Activated naive CD4-positive, alpha-beta T cell (primary cell): ENCODE measurements at places on chromosomes 5 and 9.

DNA sequence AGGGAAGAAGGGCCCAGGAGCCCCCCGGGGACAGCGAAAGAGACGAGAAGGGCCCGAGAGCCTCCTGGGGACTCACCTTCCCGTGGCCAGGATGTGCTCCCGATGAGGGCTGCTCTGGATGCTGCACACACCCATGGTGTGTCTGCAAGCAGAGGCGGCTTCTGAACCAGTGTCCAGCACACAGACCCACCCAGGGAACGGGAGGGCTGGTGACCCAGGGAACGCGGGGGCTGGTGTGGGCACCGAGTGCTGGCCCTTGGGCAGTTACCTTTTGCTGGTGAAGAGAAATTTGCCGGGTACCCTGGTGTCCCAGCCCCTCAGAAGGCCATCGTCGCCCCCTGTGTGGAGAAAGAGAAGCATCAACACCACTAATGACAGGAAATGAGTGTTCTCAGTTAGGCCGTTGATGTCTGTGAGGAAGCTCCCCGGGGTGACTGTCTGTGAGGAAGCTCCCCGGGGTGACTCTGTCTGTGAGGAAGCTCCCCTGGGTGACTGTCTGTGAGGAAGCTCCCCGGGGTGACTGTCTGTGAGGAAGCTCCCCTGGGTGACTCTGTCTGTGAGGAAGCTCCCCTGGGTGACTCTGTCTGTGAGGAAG lies 13.2 kb downstream of the MRPL41 start:
- DNase-seq = no peak

- no peak for DNase-seq
Observed at GRCh38 chr5:136590581-136590980, 225.2 kb upstream of the TRPC7 start.

- no peak for DNase-seq
Observed at GRCh38 chr5:68740226-68740910, 353.4 kb upstream of the SLC30A5 start.

- no peak for DNase-seq
Observed at GRCh38 chr5:37685211-37685610, 154.6 kb downstream of the GDNF start.

GRCh38 chr5:14281746-14282181 lies 138.6 kb downstream of the TRIO start:
- no peak for DNase-seq

- no peak for DNase-seq
Observed at GRCh38 chr9:110064803-110065202, 143.2 kb downstream of the C9orf152 start.

DNA sequence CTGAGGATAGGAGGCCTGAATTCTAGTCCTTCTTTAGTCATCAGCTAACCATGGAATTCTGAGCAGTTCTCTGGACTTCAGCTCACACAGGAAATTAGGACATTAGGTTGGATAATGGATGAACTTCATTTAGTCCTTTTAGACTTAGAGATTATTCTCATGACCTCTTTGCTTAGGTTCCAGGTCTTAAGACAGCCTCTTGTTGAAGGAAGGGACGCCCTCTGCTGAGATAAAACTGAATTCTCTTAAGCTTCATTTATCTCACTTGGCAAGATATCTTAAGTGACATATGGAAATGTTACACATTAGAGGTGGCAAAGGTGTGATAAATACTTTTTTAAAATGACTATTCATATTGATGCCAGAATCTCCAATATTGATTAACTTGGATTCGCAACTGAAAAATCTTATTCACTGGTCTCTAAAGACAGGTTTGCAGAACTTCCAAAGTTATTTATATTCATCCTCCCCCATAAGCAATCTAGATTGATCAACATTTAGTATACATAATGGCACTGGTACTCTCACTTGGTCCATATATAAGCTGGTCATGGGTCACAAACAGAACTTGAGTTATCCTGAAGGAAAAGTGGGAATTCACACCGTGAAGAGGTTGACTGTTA lies 16.9 kb upstream of the ZNF366 start:
- DNase-seq = no peak

DNA sequence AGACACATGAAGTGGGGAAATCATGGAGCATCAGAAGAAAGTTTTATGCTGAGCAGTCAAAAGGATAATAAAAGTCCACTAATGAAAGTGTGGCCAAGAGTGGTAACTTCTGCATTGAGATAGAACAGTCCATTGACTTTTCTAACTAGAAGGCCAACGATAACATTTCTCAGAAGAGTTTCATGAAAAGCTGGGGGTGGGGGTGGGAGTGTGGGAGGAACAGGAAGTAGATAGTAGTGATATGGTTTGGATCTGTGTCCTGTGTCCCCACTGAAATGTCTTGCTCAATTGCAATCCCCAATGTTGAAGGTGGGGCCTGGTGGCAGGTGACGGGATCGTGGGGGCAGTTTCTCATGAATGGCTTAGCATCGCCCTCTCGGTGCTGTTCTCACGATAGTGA lies 36.2 kb upstream of the SNAPC3 start:
- DNase-seq = no peak

DNA sequence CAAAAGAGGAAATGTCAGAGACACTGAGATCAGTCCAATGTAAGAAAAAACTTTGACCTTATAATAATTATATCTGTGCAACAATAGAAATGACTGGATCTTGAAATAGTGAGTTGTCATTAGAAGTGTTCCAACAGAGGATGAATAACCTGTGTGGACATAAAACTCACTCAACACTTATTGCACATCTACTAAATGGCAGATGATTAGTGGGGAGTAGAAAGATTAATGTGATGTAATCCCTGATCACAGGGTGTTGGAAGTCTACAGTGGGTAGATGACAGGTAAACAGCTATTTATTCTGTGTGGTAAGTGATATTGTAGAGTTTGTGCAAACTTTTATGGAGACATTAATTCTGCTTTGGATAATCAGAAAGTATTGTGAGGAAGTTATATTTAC lies 177.3 kb upstream of the HMHB1 start:
- DNase-seq = no peak

GRCh38 chr5:101677961-101678360 lies 618.1 kb downstream of the SLCO4C1 start:
- DNase-seq = no peak

DNA sequence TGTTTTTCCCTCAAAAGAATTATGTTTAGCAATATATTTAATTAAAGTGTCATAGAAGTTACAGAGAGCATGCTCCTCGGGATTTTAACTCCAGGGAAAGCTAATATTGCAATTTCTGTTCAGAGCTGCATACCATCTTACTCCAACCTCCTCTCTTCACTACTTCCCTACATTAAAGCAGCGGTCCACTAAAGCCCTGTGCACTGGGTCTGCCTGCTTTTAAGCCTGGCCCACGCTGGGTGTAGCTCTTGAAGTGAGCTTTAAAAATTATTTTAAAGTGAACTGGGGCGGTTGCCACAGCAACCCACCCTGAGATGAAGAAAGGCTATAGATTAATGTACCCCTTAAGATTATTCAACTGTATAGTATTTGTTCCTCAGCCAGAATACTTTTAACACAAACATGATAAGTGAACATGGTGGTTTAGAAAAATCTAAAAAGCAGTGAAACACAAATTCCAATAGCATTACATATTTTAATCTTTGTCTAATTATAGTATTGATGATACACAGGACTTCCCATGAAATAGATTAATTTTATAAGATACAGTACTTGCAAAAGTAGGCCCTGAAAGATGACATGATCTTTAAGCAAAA lies 3.9 kb upstream of the MEF2C start:
- DNase-seq = no peak

DNA sequence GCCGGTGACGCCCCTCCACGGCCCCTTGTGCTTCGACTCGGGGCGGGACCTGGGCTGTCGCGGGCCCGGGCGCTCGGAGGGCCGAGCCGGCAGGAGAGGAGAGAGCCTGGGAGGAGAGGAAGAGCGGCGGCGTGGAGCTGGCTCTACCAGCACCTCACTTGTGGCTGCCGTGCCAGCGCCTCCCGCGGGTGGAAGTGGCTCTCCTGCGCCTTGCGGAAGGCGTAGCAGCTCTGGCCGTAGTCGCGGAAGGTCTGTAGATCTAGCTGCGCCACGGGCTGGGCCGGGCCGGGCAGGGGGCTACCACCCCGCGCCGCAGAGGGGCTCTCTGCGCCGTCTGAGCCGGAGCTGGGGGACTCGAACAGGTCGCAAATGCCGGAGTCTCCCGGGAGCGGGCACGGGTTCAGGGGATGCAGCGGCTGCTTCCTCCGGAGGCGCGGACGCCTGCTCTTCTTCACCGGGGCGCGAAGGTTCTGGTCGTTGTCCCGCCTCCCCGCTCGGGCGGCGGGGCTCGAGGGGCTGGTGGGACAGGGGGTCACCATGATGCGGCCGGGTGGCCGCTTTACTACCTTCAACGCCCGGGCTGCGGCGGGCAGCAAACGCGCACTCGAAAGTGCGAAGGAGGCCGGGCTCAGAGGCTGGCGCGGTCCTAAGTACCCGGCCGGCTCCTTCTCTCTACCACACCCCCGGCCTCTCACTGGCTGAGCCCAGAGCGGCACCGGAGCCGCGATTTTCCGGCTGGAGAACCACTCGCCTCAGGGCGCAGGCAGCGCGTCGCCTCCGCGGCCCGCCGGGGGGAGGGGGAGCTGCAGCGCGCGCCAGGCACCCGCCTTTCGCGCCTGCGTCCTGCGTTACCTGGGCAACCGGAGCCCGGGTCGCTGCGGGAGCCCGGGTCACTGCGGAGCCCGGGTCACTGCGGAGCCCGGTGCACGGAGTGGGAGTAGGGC lies at the start of gene CCNO:
Gene CCNO, minus strand, starts transcription at position 624 of the 944 bp plus-strand sequence. Its CDS starts 85 bp downstream, at position 539.
- DNase-seq = peak; percentile 28

DNA sequence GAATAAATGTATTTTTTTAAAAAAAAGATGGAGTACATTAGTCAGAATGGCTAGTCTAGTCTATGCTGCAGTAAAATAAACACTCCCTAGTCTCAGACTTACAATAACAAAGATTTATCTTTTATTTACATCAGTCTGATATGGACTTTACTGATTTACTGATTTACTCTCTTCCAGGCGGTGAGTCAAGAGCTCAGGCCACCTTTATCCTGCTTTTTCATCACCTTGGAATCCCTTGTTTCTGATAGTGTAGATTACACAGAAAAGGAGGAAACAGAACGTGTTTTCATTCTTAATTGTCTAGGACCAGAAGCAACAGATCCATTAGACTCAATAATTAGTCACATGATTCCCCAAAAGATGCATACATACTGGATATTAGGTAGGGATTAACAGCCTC lies 290.1 kb upstream of the TRPC7 start:
- DNase-seq = no peak

GRCh38 chr5:135053278-135053677 lies 19.2 kb upstream of the PITX1 start:
- no peak for DNase-seq

- no peak for DNase-seq
Observed at GRCh38 chr9:75085640-75086039, 2.3 kb downstream of the NMRK1 start.

- DNase-seq = no peak
Observed at GRCh38 chr5:6831678-6832671, 118.7 kb downstream of the TENT4A start.

DNA sequence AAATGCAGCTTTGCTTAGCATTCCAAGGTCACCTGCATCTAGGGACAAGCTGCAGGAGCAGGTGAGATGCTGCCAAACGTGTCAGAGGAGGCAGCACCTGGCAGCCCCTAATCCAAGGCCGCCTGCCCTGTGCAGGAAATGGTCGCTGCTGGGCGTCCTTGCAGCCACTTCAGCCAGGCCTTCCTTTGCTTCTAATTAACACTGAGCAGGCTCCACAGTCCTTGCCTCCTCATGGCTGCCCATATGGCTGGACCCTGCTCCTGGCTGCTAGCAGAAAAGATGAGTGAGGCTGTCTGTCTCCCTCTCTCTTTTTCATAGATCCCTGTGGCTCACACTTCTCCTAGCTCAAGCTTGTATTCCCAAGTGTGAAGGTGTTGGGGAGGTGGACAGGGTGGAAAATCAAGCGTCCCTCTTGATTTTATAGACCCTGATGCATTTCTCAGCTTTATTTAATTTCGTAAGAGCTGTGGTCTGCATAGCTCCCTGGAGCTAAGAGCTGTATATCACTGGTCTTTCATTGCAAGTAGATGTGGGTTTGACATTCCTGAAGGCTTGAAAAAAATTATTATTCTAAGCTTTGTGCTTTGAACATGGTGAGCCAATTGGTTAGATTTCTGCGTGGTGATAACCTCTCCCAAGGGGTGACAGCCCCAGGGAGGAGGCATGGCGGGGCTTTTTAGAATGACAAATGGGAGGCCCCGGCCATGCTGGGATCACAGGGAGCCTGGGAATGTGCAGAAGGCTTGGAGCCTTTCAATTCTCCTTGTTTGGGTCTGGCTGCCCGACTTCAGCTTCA lies 193.8 kb downstream of the SLIT3 start:
- no peak for DNase-seq

GRCh38 chr9:84655447-84655846 lies 14.1 kb upstream of the NTRK2 start:
- no peak for DNase-seq

- DNase-seq = no peak
Observed at GRCh38 chr9:93326056-93326455, 125.4 kb upstream of the FAM120A start.

GRCh38 chr5:40733434-40733833 lies 22.3 kb downstream of the TTC33 start:
- no peak for DNase-seq

DNA sequence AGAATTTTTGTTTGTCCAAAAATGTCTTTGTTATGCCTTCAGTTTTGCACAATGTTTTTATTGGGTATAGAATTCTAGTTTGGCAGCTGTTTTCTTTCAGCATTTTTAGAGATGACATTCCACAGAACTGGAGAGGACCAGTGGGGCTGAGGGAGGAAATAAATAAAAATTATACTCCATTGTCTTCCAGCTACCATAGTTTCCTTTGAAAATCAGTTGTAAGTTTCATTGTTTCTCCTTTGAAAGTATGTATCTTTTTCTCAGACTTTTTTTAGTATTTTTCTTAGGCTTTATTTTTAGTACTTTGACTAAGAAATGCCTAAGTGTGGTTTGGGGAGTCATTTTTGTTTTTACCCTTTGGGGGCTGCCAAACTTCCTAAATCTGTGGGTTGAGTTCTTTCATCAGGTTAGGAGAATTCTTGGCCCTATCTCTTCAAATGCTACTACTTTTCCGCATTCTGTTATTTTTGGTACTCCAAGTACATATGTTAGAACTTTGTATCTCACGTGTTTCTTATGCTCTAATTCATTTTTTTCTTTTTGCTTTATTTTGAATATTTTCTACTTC lies 15.2 kb upstream of the FBLL1 start:
- no peak for DNase-seq

GRCh38 chr9:79977510-79978197 lies 405.9 kb downstream of the TLE4 start:
- DNase-seq = no peak
